ENCODE measurements at places on chromosomes 3 and 15.

DNA sequence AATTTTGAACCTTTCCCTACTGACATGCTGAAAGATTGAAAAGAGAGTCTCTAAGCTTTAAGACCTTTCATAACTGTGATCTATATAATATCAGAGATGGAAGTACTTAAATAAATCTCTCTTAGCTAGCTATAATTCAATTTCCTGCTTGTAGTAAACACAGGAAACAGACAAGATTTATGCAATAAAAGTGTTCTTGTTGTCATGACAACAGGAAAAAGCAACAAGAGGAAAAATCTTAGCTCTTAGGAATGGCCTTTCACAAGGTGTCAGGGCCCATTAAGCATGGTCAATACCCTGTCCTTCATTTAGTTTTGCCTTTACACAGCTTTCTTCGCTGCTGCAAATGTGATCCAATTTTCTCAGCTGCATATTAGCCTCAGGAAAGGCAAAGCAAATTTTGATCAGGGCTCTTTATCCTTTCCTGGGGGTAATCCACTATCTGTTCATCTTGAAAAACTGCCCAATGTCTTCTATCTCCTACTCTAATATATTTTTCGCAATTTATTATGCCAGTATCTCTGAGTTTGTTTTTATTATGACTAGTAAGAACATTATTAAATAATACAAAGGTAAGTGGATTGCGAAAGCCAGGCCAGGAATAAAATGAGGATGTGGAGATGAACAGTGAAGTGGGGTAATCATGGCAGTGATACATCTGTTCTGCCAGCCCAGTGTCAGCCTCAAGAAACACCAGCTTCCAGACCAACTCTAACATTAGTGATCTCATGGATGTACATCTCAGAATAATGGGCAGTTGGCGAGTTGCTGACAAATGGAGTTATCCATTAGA, 28.7 kb downstream of the SIDT1 start:
- DNase-seq: no peak

DNA sequence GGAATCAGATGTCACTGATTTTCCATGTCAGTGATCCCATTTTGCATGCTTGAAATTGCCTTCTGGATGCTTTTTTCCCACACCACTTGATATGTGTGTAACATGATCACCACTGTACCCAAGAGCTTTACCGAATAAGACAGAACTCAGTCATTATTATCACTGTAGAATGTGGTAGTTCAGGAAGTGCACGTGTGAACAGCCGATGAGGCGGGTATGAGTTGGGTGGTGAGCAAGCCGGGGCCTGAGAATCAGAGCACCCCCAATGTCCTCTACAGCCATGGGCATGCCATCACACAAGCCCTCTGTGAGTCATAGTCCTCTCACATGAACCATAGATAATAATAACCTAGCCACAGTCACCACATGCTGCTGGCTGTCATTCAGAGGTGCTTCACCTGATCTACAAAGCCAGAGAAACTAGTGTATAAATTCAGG, 470.8 kb downstream of the SOX2 start:
- DNase-seq: no peak

DNA sequence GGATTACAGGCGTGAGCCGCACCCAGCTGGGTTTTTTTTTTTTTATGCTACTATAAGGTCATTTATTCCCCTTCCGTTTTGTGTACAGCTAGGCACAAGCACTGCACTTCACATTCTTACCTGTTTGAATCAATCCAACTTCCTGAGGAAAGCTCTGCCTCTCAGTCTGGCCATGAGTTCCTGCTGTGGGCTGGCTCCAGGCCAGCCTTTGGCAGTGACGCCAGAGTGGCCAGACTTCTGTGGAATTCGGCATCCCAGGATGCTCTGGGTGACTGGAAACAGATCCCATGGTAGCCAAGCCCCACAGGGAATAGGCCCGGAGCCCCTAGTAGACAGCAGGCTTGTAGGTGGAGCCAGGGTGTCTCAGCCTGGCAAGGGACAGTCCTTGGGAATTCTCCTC, 21.5 kb upstream of the TIMP4 start:
- no peak for DNase-seq

DNA sequence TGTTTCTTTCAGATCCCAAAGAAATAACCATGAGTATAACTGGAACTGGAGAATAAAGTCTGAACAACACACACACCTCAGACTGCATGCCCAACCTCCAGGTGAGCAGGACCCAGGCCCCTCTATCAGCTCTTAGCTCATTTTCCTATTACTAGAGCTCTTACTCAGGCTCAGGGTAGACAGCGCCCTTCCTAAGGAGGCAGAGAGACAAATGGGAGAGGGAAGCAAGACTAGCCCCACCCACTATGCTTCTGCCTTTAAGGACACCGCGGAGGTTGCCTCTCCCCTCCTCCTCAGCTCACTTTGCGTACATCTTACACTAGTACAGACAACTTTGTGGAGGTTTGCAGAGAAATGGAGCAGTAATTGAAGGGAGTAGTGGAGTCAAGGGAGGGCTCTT, 44.0 kb upstream of the GLCE start:
- no peak for DNase-seq

- DNase-seq: no peak
Observed at GRCh38 chr3:65733459-65733858, 305.3 kb downstream of the MAGI1 start.

DNA sequence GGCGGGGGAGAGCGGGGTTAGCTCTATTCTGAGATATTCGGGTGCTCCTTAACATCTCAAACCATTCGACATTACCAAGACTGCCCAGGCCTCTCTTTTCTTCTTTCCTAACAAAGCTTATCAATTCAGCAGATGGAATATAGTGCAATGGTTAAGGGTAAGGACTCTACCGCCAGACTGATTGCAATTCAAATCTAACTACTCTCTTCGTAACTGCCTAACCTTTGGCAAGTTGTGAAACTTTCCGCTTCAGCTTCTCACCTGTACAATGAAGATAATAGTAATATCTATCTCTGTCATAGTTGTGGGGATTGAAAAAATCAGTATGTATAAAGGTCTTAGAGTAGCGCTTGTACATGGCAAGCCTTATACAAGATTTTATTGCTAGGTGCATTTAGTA, 972 bp downstream of the UBA5 start:
- no peak for DNase-seq

GRCh38 chr3:124207873-124208485, 216.1 kb upstream of the ROPN1 start:
- DNase-seq: no peak

DNA sequence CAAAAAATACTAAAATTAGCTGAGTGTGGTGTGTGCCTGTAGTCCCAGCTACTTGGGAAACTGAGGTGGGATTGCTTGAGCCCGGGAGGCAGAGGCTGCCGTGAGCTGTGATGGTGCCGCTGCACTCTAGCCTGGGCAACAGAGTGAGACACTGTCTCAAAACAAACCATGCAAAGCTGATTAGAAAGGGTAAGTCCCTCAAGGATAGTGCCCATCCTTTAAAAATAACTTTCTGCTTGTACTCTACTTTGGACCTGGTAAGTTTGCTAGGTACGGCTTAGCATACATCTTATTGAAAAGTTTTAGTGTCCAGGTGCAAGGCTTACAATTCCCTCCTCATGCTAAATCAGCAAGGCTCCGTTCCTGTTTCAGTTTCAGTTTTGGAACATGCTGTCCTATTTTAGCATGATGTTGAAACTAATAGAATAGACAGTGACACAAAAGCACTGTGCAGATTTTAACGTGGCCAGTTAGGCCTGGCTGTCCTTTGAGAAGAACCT, 21.4 kb downstream of the FEM1B start:
- DNase-seq: peak; percentile 73

DNA sequence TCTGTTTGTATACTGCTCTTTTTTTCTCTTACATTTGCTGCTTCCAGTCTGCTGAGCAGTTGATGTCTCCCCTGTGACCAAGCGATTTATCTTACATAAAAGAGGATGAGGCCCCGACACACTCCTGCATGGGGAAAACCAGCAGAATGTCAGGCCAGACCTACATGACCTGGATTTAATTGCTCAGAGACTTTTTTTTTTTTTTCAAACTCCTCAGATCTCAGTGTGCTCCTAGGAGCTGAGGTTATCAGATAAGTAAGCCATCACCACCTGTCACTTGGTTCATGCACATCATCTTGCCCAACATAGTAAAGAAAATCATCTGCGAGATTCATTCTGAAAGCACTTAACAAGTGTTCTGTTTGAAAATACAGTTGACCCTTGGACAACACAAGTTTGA, 163.1 kb downstream of the PLCL2 start:
- DNase-seq: no peak

DNA sequence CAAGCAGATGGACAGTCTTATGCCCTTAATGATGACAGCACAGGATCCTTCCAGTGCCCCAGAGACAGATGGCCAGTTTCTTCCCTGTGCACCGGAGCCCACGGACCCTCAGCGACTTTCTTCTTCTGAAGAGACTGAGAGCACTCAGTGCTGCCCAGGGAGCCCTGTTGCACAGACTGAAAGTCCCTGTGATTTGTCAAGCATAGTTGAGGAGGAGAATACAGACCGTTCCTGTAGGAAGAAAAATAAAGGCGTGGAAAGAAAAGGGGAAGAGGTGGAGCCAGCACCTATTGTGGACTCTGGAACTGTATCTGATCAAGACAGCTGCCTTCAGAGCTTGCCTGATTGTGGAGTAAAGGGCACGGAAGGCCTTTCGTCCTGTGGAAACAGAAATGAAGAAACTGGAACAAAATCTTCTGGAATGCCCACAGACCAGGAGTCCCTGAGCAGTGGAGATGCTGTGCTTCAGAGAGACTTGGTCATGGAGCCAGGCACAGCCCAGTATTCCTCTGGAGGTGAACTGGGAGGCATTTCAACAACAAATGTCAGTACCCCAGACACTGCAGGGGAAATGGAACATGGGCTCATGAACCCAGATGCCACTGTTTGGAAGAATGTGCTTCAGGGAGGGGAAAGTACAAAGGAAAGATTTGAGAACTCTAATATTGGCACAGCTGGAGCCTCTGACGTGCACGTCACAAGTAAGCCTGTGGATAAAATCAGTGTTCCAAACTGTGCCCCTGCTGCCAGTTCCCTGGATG, 198.7 kb downstream of the AKAP13 start:
- DNase-seq: peak; percentile 39

DNA sequence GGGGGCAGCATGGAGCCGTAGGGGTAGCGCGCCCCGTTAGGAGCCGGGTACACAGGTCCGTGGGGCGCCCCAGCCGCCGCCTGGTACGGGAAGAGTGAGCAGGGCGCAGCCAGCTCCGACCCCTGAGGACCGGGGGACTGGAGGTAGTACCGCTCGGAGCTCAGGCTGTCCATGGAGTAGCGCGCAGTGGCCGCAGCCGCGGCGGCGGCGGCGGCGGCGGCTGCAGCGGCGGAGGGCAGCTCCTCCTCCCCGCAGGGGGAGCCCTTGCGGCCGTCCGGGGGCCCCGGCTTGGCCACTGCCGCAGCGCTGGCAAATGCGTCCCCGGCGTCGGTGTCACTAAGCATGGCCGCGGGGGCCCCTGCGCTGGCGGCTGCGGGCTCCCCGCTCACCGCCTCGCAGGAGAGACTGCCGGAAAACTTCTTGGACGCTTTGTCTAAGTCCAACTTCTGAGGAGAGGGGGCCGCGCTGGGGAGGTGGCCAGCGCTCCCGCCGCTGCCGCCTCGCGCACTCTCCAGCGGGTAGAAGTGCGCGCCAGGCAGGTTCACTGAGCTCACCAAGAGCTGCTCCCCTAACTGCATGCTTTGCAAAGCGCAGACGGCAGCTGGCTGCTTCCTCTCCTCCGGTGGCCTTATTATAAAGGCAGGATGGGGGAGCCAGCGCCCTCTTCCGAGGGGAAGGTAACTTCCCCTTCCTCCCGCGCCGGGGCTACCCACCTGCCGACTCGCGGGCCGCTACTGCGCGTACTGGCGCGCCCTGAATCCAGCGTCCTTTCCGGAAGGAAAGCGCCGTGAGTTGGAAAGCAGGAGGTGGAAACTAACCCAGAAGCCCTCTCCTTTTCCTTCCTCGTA, at the start of gene EOMES:
Gene EOMES (minus strand): TSS at position 607 of the 848 bp plus-strand sequence. CDS start 29 bp downstream, at position 578.
- DNase-seq: no peak

DNA sequence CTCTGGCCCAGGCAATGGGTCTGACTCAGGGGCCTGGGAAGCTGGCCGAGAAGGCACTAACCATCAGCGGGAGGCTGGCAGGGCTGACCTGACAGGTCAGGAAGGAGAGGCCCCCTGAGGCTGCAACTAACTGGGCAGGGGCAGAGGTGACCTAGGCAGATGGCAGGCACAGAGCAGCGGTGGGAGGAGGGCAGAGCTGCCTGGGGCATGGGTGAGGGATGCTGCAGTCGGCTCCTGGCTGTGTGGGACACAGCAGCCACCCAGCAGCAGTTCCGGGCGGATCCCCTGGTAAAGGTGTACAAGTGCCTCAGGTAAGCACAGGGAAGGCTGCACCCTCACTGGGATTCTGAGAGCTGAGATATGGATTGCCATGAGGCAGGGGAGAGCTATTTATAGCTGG, 236.1 kb downstream of the OCA2 start:
- DNase-seq: no peak
